Right lobe of liver (tissue), 6 donors: ENCODE measurements at places on chromosomes 12 and 14. TPM values are rescaled to one million over a fixed set of nuclear protein-coding genes. Genes with fewer than 3 reads are reported as not detected.

The ST8SIA1 gene
- total RNA-seq: not detected

The MYH6 gene
- total RNA-seq: not detected

The SDR9C7 gene
- total RNA-seq: not detected

The RNASE11 gene
- total RNA-seq: not detected

The CD27 gene
- 1.2 TPM for total RNA-seq

GRCh38 chr14:92877757-92878431, 45.1 kb upstream of the CHGA start:
- peak; percentile 93 for DNase-seq

DNA sequence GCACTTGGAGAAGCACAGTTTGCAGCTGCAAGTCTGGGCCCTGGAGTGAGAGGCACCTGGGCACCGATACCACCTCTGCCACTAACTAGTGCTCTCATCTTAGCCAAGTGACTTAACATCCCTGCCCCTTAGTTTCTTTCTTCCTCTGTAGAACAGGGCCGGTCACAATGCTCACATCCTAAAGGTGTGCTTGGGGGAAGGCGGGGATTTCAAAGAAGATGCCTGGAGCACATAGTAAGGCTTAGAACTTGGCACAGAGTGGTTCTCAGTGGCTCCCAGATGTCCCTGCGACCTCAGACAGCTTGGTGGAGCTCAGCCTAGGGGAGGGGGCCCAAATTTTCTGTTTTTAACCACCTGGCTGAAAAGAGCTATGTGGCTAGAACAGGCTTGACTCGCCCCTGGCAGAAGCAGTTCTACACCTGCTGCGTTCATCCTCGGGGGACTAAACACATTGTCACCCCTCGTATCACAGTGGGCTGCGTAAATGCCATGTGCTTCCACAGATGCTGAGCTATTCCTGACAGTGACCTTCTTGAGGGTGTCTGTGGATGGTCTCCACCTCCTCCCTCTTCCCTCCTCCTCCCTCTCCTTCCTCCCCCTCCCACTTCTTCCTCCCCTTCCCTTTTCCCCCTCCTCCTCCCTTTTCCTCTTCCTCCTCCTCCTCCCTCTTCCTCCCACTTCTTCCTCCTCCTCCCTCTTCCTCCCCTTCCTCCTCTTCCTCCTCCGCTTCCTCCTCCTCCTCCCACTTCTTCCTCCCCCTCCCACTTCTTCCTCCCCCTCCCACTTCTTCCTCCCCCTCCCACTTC, 112.1 kb downstream of the PHETA1 start:
- DNase-seq: no peak

DNA sequence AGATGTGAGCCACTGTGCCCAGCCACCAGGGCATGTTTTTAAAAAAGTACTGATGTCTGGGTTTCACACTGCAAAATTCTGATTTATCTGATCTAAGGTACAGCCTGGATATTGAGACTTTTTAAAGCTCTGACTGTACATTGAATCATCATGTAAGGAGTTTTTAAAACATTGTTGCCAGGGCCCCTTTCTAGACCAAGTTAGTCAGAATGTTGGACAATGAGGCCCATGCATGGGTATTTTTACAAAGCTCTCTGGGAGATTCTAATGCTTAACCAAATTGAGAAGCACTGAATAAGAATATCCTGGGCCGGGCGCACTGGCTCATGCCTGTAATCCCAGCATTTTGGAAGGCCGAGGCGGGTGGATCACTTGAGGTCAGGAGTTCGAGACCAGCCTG, 16.7 kb downstream of the TMEM19 start:
- DNase-seq: no peak

DNA sequence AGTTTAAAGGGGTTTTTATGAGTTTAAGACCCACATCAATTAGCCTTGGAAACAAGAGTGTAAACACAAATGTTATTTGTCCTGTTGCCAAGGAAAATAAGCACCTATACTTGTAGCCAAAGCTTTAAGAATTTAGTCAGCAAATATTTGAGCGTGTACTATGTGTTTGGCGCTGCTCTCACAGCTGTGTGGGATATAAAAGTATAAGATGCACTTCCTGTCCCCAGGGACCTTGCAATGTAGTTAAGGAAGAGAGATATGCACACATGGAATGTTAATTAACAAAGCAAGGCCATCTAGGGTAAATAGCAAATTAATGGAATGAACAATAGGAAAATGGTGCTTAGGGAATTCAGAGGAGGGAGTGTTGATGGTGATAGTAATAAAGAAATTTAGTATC, 134.9 kb upstream of the SRRM4 start:
- no peak for DNase-seq

DNA sequence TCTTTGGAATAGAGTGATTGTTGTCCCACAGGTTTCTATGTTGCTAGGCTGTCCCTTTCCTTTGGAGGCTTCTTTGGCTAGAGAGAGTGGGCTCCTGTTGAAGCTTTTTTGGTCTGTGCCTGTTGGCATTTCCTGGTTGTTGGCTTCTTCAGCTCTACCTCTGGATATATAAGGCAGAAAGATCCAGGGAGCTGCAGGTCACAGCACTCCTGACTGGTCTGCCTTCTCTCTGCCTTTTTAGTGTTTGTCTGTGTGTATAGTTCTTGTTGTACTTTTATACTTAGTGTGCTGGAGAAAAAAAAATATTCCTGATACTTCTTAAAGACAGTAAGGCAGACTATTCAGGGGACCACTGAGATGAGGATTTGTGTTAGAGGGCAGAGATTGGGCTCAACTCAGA, 202.7 kb downstream of the FBXL14 start:
- no peak for DNase-seq

DNA sequence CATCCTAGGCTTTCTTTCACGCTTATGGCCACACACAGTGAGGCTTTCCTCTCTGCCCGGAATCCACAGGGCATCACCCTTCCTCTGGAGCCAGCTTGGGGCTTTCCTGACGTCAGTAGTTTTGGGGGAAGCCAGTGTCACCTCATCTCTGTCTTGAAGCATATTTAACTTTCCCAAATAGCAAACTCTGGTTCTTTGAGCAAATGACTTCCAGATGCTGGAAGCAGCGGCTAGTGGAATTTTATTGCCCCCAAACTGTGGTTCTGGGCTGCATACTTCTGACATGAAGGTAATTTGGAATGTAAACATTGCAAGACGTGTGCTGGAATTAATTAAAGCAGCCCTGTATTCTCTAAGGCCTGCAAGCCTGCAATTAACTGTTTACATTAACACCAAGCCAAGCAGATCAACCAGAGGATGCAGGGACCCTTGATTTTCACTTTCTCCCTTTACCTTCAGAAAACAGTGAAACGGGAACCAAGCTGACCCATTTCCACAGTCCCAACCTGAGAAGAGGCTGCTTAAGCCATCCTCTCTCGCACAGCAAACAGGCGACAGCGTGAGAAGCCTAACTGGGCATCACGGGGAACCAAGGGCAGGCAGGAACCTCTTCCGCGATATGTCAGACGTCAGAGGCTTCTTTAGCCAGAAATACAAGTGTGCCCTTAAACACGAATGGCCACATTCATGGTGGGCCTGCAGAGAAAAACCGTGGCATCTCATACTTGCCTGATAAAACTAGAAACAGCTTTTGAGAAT, 258.4 kb downstream of the CACNA1C start:
- DNase-seq: no peak

DNA sequence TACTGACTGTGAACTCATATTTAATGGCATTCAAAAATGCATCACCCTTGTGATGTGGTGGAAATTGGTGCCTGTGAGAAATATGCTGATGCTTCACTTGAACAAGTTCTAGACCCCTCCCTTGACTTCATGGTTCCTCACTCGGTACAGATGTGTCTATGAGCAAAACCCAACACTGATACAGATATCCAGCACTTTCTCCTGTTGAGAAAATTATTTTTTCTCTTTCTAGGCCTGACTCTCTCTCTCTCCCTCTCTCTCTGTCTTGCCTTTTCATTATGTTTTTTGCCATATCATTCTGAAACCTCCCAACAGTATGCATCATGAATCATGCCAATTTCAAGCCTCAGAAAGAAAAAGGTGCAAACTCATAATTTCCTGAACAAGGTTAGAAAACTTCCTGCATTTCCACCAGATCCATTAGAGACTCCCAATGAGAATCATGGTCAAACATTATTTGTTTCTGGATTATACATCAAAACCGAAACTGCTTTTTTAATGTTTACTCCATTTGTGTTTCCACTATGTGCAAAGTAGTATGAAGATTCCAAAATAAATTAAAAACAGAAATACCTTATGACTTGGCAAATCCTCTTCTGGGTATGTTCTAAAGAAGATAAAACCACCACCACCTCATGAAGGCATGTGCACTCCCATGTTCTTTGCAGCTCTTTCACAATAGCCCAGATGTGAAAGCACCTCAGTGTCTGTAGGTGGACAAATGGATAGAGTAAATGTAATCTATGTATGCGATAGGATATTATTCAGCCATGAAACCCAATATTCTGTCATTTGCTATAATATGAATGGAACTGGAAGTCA, 543.6 kb downstream of the TMEM121 start:
- no peak for DNase-seq

- peak; percentile 62 for DNase-seq
Measured at GRCh38 chr12:2804393-2805142, 7.9 kb upstream of the ITFG2 start.

DNA sequence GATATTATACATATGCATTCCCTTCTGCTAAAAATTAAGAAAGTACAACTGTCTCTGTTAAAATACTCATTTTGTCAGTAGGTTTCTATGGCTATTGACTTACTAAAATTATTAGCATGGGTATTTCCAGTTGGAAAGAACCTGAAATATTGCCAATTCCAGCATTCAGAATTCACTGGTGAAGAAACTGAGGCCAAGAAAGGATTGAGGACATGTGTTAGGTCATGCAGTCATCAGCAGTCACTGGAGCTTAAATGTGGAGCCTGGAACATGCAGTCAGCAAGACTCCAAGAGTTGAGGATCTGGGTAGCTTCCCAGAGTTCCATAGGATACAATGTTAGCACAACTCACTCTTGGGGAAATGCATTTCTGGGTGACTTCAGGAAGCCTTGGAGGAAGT, 1335.6 kb downstream of the AACS start:
- DNase-seq: no peak

GRCh38 chr14:38357557-38357956, 101.7 kb upstream of the CLEC14A start:
- no peak for DNase-seq

DNA sequence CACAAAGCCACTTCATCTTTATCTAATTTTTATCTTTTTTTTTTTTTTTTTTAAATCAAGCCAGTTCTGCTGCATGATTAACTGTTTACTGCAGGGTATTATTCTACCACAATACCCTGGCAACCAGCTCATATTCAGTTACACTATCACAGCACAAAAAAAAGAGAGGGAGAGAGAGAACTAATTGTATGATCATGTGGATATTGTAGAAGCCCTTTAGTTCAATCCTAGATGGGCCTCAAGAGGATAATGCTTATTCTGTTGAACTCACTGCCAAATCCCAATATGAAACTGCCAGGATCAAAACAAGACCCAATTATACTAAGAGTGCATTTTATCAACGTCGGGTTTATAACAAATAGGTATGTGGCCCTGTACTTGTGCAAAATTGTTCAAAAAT, 51.5 kb downstream of the MED13L start:
- DNase-seq: no peak

- DNase-seq: no peak
Measured at GRCh38 chr12:9866860-9867269, 2.3 kb downstream of the CLEC2B start.

- DNase-seq: no peak
Measured at GRCh38 chr12:46159309-46159901, 109.4 kb downstream of the SLC38A1 start.
